Endothelial cell of coronary artery (primary cell): ENCODE measurements at places on chromosomes 6 and 20. TPM values are rescaled to one million over a fixed set of nuclear protein-coding genes. Genes with fewer than 3 reads are reported as not detected.

The ARFGEF3 gene
- total RNA-seq = 1.7 and 4.8 TPM in 2 replicates

The PHACTR3 gene
- total RNA-seq = not detected in 2 replicates

The CD83 gene
- total RNA-seq = 0.19 and 0.63 TPM in 2 replicates

The MMUT gene
- 9.3 and 12.0 TPM in 2 replicates for total RNA-seq

The FAM209B gene
- total RNA-seq = 0.18 TPM in 1 of 2 replicates, not detected in the other

The TRIM40 gene
- not detected in 2 replicates for total RNA-seq
